ENCODE measurements at places on chromosomes 3 and 15.

DNA sequence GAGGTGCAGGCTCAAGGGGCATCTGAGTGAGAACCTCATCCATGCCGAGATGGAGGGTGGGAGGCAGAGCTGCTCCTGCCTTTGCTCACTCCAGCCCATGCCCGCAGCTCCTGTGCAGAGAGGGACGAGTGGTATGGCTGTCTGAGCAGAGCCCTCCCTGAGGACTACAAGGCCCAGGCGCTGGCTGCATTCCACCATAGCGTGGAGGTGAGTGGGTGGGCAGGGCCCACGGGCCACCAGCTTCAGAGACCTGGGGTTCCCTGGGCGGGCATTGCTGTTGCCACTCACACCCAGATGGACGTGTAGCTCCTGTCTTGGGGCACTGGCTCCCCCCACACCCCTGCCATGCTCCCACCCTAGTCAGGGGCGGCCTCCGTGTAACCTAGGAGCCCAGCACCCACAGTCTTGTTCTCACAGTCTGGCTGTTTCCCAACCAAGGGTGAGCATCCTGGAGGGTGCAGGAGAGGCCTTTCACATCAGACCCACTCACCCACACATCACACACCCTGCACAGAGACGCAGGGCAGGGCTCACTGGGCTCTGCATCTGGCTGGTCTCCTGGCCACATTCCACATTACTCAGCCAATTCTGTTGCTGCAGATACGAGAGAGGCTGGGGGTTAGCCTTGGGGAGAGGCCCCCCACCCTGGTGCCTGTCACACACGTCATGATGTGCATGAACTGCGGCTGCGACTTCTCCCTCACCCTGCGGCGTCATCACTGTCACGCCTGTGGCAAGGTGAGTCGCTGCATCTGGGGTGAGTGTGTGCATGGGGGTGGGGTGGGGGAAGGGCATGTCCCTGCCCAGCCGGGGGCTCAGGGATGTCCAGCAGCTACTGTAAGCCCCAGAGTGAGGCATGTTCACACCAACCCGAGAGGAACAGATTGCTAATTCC, 25.3 kb upstream of the NR2C2 start:
- DNase-seq, result no peak

GRCh38 chr3:71577011-71577410, 6.5 kb downstream of the FOXP1 start:
- no peak for DNase-seq

DNA sequence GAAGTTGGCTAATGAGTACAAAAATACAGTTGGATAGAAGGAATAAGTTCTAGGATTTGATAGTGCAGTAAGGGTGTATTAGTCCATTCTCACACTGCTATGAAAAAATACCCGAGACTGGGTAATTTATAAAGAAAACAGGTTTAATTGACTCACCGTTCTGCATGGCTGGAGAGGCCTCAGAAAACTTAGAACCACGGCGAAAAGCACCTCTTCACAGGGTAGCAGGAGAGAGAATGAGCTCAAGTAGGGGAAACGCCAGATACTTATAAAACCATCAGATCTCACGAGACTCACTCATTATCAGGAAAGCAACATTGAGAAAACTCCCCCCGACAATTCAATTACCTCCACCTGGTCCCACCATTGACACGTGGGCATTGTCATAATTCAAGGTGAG, 483.3 kb downstream of the TUSC7 start:
- DNase-seq, result no peak

DNA sequence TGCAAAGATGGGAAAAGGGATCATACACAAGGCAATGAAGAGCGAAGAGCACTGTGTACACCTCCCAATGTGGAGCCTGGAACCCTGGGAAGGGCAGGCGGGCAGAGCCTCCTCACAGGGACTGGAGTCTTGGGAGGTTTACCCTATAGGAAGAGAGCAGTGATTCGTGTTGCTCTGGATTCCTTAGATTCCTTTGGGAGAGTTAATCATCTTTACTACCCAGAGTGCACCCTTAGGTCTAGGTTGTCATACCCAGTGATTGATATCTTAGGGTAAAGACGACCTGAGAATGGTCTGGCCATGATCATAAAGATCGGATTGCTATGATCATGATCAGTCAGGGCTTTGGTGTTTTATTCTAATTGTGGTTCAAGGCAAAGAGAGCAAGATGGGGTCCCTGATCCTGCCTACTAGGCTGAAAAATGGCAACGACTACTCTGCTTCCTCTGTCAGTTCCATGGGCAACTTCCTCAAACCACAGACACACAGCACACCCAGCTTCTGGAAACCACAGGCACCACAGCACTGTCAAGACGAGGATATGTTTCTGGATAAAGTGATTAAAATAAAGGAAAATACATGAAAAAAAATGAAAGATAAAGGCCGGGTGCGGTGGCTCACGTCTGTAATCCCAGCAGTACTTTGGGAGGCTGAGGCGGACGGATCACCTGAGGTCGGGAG, 20.4 kb upstream of the MAP6D1 start:
- no peak for DNase-seq

DNA sequence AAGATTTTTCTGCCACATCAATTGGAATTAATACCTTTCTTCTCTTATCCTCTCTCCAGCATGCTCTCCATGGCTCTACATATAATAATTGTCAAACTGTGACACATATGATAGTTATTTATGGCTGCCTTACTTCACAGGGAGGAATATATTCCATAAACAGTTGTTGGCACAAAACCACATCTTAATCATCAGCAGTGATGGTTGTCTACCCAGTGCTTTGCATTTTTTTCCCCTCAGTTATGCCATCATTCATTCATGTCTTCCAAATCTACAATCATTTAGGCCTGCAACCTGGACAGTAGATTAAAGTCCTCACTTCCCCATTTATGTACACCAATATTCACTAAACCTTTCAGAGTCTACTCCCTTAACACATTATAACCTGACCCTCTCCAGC, 107.7 kb downstream of the THRB start:
- no peak for DNase-seq

GRCh38 chr3:96192966-96193550, 621.3 kb upstream of the EPHA6 start:
- DNase-seq, result no peak

- no peak for DNase-seq
These were observed 41.6 kb downstream of the FBN1 start for GRCh38 chr15:48603922-48604321.

DNA sequence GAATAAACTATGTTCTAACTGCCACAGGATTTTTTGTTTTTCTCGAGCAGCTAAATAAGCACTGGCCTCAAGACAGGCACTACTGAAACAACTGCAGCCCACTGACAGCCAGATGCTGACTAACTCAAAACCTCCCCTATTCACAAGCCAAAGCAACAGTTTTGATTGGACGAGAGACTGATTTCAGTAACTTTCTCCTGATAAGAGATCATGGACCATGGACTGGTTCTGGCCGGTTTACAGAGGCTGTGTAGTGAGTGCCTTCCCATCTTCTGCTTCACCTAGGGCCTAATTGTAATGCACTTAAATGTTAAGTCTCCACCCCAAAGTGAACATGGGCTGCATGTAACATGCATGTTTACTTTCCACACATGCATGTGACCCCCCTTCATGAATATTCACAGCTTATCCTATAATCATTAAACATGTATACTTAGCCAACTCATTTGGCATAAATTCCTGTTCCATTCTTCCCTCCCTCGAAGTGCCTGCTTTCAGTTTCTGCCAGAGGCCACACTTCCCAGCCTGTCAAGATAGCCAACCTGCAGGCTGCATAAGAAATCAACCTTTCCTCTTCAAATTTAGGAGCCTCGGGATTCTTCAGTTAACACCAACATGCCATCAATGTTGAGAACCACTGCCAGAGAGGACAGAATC, 108.2 kb downstream of the ULK4 start:
- DNase-seq, result no peak

- DNase-seq, result no peak
These were observed 27.9 kb downstream of the IFT122 start for GRCh38 chr3:129467932-129468331.

DNA sequence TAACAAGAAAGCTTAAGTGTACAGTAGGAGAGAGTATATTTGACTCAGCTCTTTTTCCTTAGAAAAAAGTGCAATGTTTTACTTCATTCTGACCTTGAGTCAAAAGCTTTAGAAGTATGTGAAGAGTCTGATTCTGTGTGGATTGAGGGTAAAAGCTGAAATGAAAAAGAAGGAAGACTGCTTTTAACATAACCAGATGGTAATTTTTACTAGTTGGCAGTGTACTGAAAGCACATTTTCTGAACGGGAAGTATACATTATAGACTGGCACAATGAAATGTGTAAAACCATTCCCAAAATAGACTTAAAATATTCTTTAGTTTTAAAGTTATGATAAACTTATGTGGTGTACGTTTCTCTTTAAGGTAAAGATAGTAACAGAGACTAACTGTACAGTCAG, 197.8 kb upstream of the ZNF717 start:
- DNase-seq, result no peak

- no peak for DNase-seq
These were observed 60.1 kb downstream of the VGLL4 start for GRCh38 chr3:11583638-11584046.

DNA sequence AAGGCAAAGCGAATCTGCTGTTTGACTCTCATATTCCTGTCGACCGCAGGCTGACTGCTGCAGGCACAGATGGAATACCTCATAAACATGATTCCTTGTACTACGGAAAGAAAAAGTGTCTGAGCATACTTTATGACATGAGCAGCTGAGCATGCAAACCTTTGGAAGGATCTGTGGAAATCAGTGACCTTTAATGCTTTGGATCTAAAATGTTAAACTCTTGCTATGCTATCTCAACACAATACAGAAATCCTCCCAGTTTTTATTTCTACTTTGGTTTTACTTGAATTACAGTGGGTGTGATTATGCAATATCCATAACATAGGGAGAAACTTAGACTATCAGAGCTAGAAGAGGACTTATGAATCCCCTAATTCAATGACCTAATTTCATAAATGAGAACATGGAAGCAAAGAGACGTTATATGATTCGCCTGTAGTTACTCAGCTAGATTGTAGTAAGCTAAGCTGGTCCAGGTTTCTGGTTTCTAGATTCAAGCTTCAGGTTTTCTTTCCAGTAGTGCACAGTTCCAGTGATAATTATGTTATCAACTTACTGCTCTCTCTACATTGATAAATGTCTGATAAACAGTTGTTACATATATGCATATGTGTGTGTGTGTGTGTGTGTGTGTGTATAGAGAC, 127.6 kb upstream of the GBE1 start:
- DNase-seq, result no peak

GRCh38 chr3:142888481-142889211, at the start of gene PCOLCE2:
TSS of gene PCOLCE2 (minus strand) at chr3:142889083. CDS start at chr3:142888896, 187 bp downstream.
- peak; percentile 51 for DNase-seq

GRCh38 chr3:189953551-189953950, 167.1 kb downstream of the P3H2 start:
- no peak for DNase-seq

GRCh38 chr15:94582368-94582767, 351.0 kb downstream of the MCTP2 start:
- DNase-seq, result peak; percentile 42

- peak; percentile 16 for DNase-seq
These were observed 126.5 kb downstream of the ECT2 start for GRCh38 chr3:172877011-172877410.

- peak; percentile 90 for DNase-seq
These were observed 40.8 kb downstream of the EOMES start for GRCh38 chr3:27681249-27681748.

- no peak for DNase-seq
These were observed 6.4 kb downstream of the HES1 start for GRCh38 chr3:194142156-194142910.

GRCh38 chr3:123076112-123076495, 9.3 kb downstream of the PDIA5 start:
- no peak for DNase-seq

DNA sequence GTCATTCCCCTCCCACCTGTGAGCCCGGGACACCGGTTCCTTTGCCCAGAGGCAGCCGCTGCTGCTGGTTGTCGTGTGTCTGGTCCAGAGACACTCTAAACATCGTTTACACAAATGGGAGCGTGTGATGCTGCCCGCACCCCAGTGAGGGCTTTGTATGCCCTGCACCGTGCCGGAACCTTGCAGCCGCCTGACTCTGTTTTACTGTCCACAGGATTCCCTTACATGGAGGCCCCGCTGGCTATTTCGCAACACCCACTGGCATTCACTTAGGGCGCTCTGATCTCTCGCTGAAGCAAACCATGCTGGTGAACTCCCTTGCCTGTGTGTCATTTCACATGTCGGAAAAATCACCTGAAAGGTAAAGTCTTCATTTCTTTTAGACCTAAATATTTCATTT, 100.8 kb upstream of the SLC6A6 start:
- DNase-seq, result no peak

DNA sequence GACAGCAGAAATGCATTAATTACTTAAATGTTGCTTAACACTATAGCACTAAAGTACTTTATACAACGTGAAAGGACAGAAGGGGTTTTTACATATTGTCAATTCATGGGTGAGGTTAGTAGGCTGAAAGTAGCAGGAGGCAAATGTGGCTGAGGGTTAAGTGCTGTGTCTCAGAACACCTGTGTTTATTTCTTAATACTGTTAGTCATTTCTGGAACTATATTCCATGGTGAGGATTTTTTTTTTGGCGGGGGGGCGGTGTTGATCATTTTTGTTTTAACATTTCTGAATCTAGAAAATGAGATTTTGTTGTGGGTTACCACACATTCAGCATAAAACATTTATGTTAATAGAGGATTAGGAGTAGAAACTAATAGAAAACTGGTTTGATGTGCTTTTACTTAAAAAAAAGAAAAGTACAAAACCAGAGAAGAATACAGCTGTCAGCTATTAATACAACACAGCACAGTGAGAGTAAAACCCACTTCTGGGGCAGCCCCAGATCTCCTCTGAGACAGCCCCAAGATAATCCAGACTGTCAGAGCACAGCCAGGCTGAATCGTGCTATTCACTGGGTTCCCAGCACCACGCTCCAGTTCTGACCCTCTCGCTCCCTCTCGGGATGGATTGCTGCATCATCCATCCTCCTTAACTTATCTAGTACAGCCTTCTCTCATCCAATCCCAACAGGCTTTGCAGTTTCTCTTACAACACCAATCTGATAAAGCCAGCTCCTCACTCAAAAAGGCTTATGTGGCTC, 307.7 kb downstream of the TUSC7 start:
- no peak for DNase-seq

- no peak for DNase-seq
These were observed 128.6 kb downstream of the ERC2 start for GRCh38 chr3:56339671-56340070.

DNA sequence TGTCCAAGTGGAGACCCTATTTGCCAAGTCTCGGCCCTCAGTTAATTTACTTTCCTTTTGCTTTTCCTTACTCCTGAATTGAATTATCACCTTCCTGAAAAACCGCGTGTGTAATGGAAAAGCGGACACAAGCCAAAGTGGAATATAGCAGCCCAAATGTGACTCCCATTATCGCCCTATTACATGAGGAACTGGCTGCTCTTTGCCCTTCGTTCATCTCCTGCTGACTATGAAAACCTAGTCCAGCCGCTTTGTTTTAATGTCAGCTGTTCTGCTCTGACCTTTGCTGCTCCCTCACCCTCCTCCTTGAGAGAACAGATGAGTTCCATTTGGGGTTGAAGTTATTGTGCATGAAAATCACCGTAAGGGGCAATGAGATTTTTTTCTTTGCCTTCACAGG, 632.7 kb upstream of the SUCLG2 start:
- DNase-seq, result no peak
